Stimulated activated memory B cell treated with anti-CD40 and anti-IgM and Interleukin-4, amounts not matched to agents 10 μg/mL and 1 μg/mL and 100 μg/mL, for 72 hours (primary cell): ENCODE measurements at places on chromosomes 5 and 9.
A peak's percentile ranks its signal among the peaks of the same experiment; 100 is the strongest.

GRCh38 chr5:20476016-20476415, 488.0 kb upstream of the CDH18 start:
- no peak for ATAC-seq

GRCh38 chr9:34690983-34691935, at the start of gene CCL19:
Gene CCL19, minus strand, starts transcription at chr9:34691276. Its CDS starts 137 bp downstream, at chr9:34691139.
- ATAC-seq, result no peak

DNA sequence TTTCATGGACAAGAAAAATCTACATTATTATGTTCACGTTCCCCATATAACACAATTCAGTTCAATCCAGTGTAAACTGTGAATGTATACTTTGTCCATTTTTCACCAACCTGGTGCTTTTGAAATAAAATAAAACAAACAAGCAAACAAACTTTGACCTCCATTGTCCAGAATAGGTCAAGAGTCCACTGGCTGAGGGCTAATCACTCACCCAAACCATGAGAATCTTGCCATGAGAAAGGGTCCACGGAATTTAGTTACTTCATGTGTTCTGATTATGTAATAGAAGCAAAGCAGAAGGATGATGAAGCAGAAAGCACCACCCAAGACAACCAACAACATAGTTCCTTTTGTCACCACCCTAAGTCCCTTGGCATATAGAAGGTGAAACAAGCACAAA, 28.7 kb downstream of the DIAPH1 start:
- ATAC-seq, result no peak

- no peak for ATAC-seq
Measured at GRCh38 chr5:68843624-68844364, 250.0 kb upstream of the SLC30A5 start.

DNA sequence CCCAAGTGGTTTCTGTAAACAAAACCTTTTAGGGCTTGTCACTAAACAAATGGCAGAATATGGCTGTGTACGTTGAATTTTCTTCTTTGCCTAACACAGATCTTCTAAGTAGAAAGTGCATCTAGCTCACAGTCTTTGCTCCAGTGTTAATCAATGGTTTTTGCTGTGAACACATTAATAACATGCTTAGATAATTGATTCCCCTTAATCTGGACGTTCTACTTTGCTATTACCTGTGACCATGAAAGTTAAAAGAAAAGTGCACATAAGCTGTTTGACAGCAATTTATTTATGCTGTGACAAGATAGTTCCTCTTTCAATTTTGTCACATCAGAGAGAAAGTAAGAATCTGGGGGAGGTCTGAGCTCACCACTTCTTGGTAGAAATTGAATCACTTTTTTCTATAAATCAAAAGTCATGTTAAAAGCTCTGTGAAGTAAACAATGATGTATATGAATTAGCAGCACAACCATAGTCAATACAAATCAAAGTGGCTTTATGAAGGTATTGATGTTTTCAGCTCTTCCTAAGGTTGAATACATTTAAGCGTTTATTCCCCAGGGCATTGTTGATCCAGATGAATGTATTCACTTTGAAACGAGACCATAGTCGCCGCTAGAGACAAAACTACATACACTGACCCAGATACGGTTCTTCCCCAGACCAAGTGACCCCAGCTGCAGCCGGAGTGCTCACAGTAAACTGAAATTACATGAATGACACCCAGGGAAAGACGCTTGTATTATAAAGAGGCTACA, 174.6 kb upstream of the ZNF608 start:
- ATAC-seq, result peak; percentile 91

GRCh38 chr9:93116072-93116961, 17.7 kb downstream of the NINJ1 start:
- no peak for ATAC-seq

DNA sequence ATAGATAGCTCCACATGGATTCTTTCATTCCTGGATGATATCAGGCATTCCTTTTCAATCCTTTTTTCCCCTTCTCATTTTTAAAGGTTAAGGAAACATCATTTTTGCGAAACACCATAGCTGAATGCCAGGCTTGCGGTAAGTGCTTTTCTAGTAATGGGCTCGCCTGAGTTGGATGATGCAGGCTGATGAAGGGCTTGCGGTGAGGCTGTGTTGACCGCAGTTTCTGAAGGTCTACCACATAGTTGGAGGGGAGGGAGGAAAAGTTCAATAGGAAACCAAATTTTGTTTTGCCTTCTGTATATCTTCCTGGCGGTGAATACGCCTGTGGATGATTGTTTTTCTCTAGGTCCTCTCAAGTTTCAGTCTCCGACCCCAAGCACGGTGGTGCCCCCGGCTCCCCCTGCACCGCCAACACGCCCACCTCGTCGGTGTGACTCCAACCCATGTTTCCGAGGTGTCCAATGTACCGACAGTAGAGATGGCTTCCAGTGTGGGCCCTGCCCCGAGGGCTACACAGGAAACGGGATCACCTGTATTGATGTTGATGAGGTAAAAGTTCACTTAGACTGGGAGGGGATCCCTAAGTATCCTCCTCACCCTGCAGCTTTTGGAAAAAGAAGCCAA, 24.3 kb downstream of the THBS4 start:
- ATAC-seq, result no peak

- no peak for ATAC-seq
Measured at GRCh38 chr9:89397471-89397870, 79.2 kb downstream of the SECISBP2 start.

DNA sequence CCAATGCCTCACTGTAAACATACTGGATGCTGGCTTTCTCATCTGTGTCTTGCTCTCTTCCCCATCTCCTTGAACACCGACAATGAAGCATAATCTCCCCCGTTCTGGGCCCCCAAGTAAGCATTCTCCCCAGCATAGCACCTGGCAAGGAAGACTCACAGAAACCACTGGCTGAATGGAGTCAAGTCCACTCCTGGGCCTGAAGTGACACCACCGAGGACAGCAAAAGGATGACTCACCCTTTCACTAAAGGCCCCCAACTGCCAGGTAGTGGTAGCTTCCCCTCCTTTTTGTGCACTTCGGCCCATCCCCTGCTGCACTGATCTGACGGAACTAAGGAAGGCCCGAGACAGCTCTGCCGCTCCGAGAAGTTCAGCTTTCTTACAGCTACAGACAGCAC, 9.4 kb downstream of the VDAC1 start:
- ATAC-seq, result no peak

DNA sequence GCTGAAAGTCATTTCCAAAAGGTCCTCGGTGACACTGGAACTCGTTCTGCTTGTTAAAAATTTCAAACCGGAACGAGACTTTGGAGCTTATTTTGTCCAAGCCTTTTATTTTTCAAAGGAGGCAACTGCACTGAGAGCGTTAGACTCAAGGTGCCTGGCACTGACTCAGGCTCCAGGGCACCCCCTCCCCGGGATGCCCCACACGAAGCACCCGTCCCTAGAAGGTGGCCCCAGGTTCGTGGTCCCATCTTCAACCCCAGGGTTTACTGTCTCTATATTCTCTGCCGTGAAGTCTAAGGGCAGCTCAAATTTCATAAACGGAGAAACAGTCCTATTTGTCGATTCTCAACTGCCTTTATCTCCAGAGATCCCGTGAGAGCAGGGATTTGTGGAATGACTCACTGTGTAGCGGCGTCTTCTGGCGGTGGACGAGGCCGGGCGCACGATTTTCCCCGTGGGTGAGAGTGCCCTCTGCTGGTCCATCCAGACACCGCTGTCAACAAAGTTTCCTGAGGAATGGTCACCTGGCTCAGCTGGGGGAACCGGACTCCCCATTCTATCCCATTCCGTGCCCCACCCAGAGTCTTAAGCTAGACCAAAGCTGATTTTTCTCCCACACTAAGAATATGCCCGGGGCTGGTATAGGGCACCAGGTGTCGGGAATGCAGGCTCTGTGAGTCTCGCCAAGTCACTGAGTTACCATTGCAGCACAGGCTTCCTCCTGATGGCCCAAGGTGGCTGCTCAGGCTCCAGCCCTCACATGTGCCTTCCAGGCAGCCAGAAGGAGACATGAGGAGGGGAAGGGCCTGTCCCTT, 27.1 kb upstream of the SLC6A19 start:
- ATAC-seq, result no peak

DNA sequence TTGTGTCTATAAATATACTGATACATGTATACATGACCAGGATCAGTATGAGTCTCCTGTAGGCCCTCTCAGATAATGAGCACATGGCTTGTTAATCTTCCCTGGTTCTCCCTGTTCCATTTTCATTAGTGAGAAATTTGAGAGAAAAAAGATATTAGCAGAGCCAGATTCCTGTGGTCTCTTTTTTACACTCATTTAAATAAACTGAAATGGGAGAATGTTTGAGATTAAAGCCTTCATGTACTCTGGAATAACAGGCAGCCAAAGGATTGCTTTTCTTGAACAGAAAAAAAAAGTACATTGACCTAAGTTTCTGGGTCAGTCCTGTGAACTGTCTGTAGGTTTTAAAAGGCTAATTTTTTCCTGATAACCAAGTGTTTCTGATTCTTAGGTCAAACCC, 44.2 kb downstream of the PWWP2A start:
- ATAC-seq, result no peak

DNA sequence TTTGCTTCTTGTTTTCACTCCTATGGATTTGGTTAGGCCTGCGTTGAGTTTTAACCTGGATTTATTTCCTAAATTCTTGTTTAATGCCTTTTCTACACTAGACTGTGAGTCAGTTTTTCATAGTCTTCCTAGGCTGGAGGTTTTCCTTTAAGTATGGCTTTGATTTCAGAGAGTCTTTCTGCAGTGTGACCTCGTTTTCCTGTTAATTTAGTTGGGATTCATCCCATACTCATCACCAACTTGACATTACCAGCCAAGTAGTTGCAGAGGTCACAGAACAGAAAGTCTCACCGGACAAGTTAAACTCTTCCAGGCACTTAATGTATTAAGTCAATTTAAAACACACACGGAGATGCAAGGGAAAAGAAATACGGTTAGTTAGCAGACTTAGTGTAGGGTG, 29.7 kb upstream of the AUH start:
- no peak for ATAC-seq

DNA sequence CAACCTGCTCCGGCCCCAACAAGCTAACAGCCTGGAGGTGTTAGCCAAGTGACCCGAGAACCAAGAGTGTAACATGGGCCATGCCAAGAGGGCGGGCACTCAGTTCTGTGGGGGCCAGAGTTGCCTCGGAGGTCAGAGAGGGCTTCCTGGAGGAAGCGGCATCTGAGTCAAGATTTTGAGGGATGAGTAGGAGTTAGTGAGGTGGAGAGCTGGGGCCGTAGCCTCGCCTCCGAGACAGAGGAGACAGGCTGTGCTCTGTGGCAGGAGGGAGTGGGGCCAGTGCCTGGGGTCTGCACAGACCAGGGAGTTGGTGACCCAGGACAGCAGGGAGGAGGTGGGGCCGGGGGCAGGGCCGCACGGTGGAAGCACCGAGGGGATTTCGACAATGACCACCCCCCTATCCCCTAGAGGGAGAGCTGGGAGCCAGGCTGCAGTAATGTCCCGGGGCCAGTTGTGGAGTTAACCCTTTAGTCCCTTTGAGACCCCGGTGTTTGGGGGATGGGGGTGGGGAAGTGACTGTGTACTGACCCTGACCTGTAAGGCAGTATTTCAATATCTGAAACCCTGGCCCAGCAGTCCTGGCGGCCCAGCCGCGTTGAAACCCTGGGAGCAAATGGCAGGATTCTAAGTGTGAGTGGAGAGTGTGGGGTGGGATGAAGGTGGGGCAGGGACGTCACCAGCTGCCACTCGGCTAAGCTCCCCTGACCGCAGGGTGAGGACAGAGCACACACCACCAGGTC, 148.7 kb upstream of the COL5A1 start:
- no peak for ATAC-seq

- no peak for ATAC-seq
Measured at GRCh38 chr5:157182143-157182757, 1.6 kb downstream of the ITK start.

GRCh38 chr9:127535834-127536233, 76.2 kb upstream of the STXBP1 start:
- no peak for ATAC-seq

DNA sequence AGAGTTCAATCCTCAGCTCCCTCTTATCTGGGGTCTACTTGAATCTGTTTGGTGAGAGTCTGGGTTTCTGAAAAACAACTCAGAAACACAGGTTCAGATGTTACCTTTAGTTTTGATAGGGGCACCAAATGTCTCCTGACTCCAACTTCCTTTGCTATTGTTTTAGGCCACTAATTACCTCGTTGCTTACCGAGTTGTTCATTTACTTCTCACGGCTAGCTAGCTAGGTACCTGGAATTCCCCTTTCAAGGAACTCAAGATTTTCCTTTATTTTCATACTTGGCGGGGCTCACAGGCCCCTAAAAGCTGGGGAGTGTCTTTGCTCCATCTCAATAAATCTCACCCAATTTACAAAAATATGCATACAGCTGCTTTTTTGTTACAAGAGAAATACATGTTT, 111.4 kb downstream of the SLC28A3 start:
- ATAC-seq, result no peak

- ATAC-seq, result no peak
Measured at GRCh38 chr5:75243100-75243499, 6.4 kb upstream of the ANKRD31 start.

- no peak for ATAC-seq
Measured at GRCh38 chr5:54175-54730, 37.7 kb upstream of the PLEKHG4B start.

- no peak for ATAC-seq
Measured at GRCh38 chr5:151424892-151425523, 22.4 kb upstream of the SLC36A1 start.

GRCh38 chr9:89079391-89079790, 88.1 kb downstream of the S1PR3 start:
- no peak for ATAC-seq

GRCh38 chr5:102666164-102666946, 88.8 kb upstream of the PAM start:
- ATAC-seq, result no peak

GRCh38 chr5:125059255-125060002, 313.0 kb upstream of the ZNF608 start:
- ATAC-seq, result no peak

GRCh38 chr5:167642779-167643517, 648.5 kb upstream of the WWC1 start:
- no peak for ATAC-seq

- ATAC-seq, result no peak
Measured at GRCh38 chr9:95954940-95955339, 79.4 kb downstream of the ERCC6L2 start.

GRCh38 chr9:127447416-127448111, 3.6 kb downstream of the RPL12 start:
- ATAC-seq, result no peak

GRCh38 chr5:141135030-141135717, at the start of gene PCDHB5:
Gene PCDHB5, plus strand, starts transcription at chr5:141135206. Its CDS starts 229 bp downstream, at chr5:141135435.
- no peak for ATAC-seq

- no peak for ATAC-seq
Measured at GRCh38 chr5:52837068-52837467, 49.4 kb downstream of the ITGA1 start.
